AG09319 (cell line): ENCODE measurements at places on chromosomes 4 and X.

- DNase-seq: no peak
Measured at GRCh38 chr4:143337600-143338287, 1.1 kb downstream of the GAB1 start.

DNA sequence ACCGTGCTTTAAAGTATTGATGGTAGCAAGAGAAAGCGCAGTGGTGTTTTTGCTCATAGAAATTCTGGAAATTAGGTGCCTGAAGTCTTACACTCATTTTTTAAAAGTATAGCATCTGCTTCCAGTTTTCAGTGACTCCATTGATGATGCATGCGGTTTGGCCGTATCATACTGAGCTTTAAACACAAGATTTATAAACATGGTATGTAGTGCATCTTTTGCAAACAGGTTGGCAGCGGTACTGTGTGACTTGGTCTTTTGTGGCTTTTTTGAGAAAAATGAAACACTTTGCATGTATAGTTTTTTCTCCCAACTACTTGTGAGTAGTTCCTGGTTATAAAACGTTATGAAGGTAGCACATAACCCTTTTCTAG lies 2.0 kb downstream of the DDX3X start:
- DNase-seq: no peak

- DNase-seq: no peak
Measured at GRCh38 chrX:21911481-21911880, 29.0 kb upstream of the SMS start.

DNA sequence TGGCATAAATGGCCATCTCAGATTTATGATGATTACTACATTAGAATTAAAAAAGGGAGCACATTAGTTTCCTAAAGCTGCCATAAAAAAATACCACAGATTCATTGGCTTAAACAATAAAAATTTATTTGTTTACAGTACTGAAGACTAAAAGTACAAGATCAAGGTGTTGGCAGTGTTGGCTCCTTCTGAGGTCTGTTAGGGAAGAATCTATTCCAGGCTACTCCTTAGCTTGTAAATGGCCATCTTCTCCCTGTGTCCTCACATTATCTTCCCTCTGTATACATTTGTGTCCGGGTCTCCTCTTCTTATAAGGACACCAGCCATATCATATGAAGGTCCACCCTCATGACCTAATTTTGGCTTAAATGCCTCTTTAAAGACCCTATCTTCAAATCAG lies 341.0 kb downstream of the SLC7A11 start:
- no peak for DNase-seq

DNA sequence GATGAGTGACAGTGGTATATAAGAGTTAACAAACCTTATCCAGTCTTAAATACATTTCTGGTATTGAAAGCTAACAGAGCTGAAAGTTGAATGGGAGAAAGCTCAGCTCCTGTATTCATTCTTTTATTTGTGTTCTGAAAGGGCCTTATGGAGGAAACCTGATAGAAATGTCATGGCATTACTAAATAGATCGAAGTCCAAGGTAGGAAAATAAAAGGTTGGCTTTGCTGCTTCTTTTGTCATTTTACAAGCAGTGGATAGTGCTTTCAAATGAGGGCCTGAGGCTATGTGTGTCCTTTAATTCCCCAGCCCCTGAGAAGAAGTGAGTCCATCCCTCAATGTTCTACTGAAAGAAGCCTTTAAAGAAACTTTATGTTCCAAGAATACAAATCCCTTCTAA lies 974.3 kb upstream of the INTU start:
- no peak for DNase-seq

DNA sequence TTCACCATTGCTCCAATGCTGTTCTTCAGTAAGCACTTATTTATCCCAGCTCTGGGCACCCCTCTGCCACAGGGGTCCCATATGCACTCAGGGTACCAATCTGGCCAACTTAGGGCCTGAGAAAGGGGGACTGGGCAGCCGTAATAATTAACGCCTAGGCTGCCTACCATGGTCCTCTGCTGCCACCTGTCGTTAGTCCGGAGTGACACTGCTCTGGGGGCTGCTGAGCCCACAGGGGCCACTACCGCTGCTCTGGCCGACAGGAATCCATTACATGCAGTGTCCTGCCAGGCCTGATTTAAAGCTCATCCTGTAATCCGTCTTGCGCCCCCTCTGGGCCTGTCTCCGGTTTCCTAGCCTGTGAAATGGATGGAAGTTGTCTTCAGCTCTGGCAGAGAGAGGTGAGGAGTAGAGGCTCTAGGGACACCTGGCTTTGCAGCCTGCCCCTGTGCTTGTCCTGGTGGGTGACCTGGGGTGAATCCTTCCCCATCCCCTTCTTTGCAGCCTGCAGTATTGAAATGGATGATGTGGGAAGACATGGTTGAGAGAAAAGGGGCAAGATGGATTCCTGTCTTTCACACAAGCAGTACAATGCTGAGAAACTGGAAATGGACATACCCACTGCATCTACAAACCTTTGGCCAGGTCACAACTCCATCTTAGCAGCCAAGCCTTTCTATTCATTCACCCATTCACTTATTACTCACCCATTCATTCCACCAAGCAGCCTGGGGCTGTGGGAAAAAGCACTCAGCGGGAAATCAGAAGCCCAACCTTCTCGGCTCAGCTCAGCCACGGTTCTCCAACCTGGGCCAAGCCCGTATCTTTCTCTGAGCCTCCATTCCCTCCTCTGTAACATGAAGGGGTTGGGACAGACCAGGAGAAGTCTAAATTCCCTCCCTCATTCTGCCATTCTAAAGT lies 116.3 kb upstream of the NALF2 start:
- peak; percentile 14 for DNase-seq

DNA sequence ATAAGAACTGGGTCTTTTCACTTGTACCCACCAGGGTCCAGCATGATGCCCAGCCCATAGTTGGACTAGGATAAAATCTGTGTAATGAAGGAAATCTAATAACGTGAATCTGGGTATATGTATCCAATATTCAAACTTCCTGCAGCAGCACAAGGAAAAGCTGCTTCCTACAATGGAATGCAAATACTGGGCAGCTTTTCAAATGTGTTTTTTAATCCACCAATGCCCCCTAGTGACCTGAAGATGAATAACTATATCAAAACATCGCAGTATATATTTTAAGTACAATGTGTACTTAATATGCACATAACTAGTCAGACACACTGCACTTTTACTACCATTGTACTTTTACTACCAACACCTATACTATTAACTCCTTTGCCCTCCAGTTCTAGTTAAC lies 5.3 kb downstream of the APOO start:
- DNase-seq: peak; percentile 18

GRCh38 chr4:148300877-148301276 lies 141.3 kb downstream of the NR3C2 start:
- DNase-seq: no peak

DNA sequence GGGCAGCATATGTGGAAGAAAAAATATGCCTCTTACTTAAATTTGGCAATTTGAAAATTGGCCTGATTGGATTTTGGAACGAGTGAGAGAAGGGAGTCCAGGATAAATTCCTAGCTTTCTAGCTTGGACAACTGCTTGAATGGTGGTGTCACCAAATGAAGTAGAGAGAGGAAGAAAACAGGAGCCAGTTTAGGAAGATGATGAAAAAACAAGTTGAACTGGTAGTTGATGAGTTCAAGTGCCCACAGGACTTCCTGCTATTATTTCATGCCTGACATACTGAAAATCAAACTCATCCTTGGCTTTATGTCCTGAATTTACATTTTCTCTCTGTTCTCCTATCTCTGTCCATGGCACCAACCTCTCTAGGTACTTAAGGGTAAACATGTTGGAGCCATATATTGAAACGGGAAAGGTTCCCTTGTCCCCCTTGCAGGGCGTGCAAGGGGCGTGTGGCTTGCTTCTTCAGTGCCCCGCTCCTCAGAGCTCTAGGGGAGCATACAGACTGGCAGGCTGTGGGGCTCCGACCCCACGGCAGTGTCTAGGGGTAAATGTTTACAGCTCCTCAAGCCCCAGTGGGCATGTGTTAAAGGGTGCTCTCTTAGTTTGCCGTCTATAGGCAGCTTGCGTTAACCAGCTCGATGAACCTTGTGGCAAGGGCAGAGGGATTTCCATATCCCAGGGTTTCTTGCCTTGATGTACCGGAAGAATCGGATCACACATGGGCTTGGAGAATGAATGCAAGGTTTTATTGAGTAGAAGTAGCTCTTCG lies 250.7 kb upstream of the PGRMC2 start:
- DNase-seq: no peak

- peak; percentile 77 for DNase-seq
Measured at GRCh38 chr4:89539374-89539773, 231.8 kb upstream of the GPRIN3 start.

DNA sequence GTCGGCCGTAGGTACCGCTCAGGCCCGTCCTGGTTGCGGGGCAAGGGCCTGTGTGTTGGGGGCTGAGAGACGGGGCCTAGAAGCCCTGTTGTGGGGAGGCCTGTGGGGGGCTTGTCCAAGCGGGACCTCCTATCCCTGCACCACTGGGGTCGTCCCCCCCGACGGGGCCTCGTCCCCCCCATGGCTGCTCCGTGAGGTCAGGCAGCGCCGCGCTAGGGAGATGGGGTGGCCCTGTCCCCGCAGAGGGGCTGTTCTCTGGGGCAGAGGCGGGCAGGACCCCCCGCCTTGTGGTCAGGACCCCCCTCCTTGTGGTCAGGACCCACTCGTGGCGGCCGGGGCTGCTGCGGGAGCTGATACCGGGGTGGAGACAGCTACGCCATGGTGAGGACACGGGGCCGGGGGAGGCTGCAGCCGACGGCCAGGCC lies 12.1 kb upstream of the GTPBP6 start:
- DNase-seq: no peak

DNA sequence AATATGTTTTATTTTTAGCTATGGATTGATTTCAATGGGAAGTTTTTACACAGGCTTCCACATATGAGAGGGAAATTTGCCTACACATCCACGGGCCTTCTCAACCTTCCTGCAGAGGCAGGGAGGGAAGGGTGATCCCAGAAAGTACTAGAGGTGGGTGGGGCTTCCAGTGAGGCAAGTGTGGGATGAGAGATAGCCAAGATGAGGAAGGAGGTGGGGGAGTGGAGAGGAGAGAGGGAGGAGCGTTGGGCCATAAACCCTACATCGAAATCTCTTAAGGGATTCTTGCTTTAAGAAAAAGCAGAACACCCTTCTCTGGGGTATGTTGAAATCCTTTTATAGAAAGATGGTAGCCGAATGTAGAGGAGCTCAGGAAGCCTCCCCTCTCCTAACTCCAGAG lies 19.0 kb downstream of the NKX6-1 start:
- DNase-seq: no peak

DNA sequence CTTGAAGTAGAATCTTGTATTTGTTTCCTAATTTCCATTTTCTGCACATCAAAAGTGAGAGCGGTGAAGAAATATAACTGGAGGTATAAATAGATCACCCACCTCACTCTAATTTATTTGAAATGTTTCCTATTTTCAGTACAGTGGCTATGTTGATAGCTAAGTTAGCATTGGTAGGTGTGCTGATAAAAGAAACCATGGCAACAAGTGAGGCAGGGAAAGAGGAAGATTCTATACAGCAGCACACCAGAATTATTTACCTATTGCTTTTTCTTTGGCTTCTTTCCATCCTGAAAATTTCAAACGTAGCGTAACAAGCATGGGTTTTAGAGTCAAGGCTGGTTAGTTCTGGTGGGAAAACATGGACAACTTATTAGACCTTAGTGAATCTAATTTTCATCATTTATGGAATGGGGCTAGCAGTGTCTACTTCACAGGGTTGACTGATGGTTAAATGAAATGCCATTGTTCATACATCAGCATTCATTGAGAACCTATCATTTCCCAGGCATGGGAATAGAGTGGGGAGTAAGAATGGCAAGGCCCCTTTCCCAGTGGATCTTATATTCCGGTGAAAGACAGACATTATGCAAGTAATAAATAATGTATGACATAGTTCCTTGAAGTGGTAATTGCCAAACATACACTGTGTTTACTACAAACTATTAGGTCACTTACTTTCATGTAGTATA lies 30.6 kb upstream of the CTSO start:
- no peak for DNase-seq
